ENCODE measurements at places on chromosomes 16 and 17.

GRCh38 chr16:78681743-78682142, 582.3 kb downstream of the WWOX start:
- no peak for DNase-seq

GRCh38 chr17:41812381-41813151, at the start of gene FKBP10:
FKBP10 (plus strand) TSS chr17:41813004; CDS start chr17:41813035, 31 bp downstream.
- DNase-seq, result peak; percentile 7

- DNase-seq, result no peak
These were observed 56.7 kb downstream of the CCDC42 start for GRCh38 chr17:8687737-8688466.

GRCh38 chr16:9755081-9755480, 427.1 kb downstream of the GRIN2A start:
- DNase-seq, result no peak

DNA sequence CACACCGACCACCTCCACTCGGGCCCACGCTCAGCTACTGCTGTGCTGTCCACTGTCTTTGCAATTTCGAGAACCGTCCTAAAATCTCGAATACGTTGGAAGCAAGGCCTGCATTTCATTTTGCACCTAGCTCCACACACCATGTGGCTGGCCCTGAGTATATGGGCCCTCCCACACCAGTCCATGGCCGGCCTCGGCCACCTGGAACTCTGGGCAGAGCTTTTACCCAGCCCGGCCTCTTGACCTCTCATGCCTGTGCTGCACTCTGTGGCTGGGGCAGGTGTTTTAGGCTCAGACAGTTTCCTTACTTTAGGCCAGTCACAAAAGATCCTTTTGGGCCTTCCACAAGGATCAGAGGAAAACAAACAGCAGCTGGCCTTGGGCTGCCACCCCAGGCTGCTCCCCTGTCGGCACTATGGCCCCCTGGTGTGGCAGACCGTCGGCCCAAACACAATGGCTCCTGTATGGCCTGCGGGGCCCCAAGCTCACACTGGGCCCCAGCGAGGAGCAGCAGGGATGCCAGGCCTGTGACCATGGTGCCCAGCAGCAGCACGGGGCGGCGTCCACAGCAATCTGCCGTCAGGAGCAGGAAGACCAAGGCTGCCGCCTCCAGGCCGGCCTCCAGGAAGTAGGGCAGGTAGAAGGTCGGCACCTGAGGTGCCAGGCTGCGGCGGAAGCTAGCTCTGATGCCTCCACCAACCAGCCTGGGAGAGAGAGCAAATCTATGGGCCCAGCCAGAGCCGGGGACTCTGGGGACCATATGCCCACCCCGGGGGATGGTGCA, 2.5 kb downstream of the SLC22A31 start:
- DNase-seq, result no peak

DNA sequence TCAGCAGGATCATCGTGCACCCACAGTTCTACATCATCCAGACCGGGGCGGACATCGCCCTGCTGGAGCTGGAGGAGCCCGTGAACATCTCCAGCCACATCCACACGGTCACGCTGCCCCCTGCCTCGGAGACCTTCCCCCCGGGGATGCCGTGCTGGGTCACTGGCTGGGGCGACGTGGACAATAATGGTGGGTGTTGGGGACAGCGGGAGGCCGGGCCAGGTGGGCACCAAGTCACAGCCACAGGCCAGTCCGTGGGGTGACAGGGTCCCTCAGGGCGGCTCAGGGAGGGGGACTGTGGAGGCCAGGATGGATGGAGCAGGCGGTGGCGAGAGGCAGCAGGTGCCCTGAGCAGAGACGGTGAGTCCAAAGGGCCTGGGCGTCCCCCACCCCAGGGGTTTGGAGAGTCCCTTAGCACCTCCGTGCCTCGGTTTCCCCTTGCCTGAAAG, 1.0 kb downstream of the TPSD1 start:
- no peak for DNase-seq
